Upper lobe of left lung (tissue), 6 donors: ENCODE measurements at places on chromosomes 3 and 15. TPM values are rescaled to one million over a fixed set of nuclear protein-coding genes. Genes with fewer than 3 reads are reported as not detected.

The CCDC39 gene
- total RNA-seq: 1.2 TPM

The SPATA12 gene
- 0.43 TPM for total RNA-seq

The CCR3 gene
- not detected for total RNA-seq

The BCL6 gene
- 89.7 TPM for total RNA-seq

The HYAL1 gene
- 98.9 TPM for total RNA-seq

GRCh38 chr15:80480909-80481308, 76.7 kb downstream of the ARNT2 start:
- peaks cover 5% of the 10 kb centered on the region for H3K4me1 ChIP-seq
- DNase-seq: no peak
- H3K27me3 ChIP-seq: no peaks in the 10 kb centered on the region
- no peak overlapping the region for H3K4me3 ChIP-seq

- H3K36me3 ChIP-seq: no peaks in the 10 kb centered on the region
- H3K27ac ChIP-seq: no peak overlapping the region
- no peak overlapping the region for H3K4me3 ChIP-seq
- no peaks in the 10 kb centered on the region for H3K27me3 ChIP-seq
- no peak for DNase-seq
These were observed 3.6 kb upstream of the GK5 start for GRCh38 chr3:142228964-142229363.

DNA sequence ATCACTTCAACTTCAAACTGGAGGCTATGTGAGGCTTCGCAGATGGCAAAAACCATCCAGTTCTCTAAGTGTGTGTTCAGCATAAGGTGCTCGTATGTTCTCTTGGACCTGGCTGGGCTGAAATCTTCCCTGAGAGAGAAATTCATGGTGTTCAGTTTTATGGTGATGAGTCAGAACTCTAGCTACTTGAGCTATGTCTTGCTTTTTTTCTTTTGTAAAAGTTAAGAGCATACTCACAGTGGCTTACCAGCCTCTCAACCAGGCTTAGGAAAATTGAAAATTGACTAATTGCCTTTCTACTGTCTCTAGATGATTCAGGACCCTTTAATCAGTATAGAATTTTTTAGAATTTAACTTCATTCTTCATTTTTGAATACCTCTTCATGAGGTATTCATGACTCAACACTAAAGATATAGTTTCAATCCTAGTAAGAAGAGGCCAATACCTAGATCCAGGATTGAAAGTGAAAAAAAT, 617.5 kb downstream of the TBL1XR1 start:
- DNase-seq: no peak
- H3K27ac ChIP-seq: no peak overlapping the region
- no peaks in the 10 kb centered on the region for H3K27me3 ChIP-seq
- no peak overlapping the region for H3K4me3 ChIP-seq
